ENCODE measurements at places on chromosomes 2 and 18.

- no peak for DNase-seq
Measured at GRCh38 chr18:73948497-73948896, 199.1 kb downstream of the FBXO15 start.

- no peak for DNase-seq
Measured at GRCh38 chr2:86194751-86195054, 559 bp downstream of the IMMT start.

- no peak for DNase-seq
Measured at GRCh38 chr18:400456-400855, 100.0 kb downstream of the COLEC12 start.

- DNase-seq, result no peak
Measured at GRCh38 chr2:238903141-238903540, 55.3 kb downstream of the TWIST2 start.

DNA sequence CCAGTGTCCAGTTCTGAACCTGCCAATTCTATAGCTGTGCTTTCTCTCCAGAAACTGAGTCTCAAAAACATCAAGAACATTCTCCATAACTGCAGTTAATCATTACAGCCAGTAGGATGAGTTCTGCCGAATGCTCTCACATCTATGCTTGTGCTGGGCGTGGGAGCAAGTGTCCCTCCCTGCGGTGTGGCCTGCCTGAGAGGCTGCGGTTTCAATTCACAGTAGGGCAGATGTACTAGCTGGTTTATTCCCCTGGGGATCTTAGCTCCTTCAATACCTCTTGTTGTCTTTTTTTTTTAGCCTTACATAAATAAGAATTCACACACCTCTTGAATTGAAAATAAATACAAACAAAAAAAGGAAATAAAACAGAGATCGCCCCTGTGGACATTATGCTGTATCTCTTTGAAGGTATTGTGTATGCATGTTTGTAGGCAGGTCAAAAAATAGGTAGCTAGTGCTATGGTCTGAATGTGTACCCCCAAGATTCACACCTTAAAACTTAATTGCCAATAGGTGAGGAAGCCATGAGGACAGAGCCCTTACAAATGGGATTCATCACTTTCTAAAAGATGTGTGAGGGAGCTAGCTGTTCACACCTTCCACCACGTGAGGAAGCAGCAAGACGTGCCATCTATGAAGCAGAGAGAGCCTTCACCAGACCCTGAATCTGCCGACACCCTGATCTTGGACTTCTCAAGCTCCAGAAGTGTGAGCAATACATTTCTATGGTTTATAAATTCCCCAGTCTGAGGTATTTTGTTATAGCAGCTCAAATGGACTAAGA, 74.3 kb downstream of the BCL2L11 start:
- DNase-seq, result no peak

DNA sequence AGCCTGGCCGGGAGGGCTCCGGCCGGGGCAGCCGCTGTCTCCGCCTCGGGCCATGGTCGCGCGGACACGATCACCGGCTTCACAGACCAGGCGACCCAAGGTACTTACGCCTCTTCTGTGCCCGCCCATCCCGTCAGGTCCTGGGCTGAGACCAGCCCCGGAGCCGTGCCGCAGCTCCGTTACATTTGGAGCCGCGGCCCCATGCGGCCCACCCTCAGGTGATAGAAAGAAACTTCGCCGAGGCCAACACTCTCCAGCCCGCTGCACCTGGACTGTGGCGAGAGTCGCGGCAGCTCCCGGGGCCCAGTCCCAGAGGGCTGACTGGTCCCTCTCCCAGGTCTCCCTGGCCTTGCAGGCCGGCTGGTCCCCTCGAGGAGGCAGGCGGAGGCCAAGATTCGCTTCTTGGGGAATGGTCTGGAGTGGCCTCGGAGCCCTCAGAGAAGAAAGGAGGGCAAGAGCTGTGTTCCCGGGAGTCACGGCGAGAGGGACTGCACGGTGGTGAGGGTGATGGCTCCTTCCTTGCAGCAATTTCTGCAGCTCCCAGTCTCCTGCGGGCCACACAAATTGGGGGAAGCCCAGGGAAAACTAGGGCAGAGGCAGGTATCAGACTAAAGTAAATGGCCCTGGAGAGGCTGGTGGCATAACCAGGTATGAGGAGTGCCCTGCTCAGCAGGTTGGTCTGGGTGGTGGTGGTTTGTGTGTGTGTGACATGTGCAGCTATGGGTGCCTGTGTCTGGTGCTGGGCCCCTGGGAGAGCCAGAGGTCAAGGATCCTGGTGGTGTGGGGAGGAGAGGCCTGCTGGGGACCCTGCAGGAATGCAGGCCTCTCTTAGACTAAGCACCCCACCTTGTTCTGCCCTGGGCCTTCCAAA, 822 bp downstream of the GDF7 start:
- DNase-seq, result no peak

DNA sequence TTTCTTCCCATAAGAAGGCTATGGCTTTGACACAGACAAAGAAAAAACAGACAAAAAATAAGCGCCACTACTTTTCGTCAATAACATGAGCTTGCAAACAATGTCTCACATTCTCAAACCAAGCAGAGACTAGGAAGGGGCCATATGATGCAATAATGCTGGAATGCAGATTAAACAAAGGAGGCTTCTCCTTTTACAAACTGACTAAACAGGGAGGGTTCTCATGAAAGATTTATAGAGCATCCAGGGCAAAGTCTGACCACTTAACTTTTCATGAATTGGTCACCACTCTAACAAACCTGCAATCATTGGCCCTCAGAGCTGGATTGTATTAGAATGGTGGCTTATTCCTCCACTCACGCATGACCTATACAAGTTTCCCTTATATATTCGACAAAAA, 663.3 kb upstream of the CHAC2 start:
- no peak for DNase-seq

DNA sequence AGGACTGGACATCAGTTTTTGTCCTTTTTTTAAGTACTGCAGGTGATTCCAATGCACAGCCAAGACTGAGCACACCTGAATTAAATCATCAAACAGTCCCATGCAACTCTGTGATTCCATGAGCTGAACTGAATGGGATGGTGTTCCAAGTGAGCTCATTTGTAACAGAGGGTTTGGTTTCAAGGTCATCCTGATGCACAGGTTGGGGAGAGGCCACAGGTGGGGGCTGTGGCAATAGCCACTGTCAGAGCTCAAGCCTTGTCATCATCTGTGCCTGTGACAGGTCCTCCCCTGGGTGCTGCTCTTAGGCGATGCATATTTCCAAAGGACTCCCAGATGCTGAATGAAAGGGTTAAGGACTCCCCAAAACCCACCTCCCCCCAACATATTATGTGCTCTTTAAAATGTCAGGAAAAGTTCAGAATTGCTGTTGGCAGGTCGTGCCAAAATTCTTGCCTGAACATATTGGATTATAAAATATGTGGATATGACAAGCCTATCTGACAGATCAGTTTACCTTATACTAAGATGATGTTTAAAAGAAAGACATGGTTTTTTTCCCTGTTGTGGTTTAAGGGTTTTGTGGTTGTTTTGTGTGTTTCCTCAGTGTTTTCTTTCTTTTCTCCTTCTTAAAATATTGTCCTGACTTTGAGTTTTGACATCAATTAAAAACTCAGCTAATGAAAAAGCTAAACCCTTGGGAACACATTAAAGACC, 263.5 kb upstream of the SIX2 start:
- DNase-seq, result no peak

- no peak for DNase-seq
Measured at GRCh38 chr18:24683925-24684324, 223.5 kb downstream of the HRH4 start.

Measured in activated CD8-positive, alpha-beta T cell treated with anti-CD3 and anti-CD28 coated beads for 36 hours (primary cell).